ENCODE measurements at places on chromosomes 5 and 9.

DNA sequence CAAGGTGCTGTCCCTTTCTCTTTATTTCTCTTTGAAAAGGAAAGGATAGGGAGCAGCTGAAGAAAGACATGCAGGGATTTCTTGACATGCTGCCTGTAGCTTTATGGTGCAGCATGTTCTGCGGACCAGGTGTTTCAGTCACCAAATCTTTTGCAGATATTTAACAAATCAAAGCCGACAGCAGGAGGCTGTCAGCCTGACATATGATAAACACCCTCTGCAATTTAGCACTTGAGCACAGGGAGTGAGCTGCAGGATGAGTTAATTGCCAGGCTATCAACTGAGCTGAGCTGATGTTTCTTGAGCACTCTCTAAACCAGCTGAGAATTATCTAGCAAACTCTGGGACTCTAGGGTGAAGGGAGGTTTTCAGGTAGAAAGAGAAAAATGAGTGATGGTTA, 212.8 kb upstream of the ATP10B start:
- DNase-seq, result no peak

GRCh38 chr9:35556776-35557175, 48.3 kb upstream of the TESK1 start:
- DNase-seq, result no peak

DNA sequence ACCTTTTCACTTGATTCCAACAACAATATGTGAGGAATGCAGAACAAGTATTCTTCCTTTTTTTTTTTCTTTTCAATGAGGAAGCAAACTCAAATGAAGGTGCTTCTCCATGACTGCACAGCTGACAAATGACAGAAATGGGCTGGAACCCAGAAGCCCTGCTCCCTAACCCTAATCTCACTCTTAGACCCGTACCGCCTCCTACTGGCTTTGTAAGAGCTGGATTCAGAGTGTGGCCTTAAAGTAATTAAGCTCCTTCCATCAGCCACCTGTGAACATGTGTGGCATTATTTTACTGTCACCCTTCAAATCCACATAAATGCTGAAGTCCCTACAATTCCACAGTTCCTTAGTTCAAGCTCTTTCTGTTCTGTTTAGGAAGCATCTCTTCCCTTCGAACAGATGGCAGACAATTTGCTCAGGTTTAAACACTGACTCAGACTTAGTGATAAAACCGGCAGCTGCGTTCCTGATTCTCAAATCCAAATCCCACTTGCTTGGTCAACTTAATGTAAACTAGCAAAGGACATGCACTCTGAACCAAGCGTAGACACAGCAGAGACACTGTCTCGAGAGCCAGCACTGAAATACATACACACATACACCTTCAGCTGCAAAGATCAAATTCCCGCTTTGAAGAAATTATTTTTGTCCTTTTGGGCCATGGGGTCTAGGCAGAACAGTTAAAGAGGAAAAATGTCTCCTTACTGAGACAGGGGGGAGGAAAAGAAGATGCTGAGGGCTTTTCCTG, 316.7 kb upstream of the TLE4 start:
- no peak for DNase-seq

DNA sequence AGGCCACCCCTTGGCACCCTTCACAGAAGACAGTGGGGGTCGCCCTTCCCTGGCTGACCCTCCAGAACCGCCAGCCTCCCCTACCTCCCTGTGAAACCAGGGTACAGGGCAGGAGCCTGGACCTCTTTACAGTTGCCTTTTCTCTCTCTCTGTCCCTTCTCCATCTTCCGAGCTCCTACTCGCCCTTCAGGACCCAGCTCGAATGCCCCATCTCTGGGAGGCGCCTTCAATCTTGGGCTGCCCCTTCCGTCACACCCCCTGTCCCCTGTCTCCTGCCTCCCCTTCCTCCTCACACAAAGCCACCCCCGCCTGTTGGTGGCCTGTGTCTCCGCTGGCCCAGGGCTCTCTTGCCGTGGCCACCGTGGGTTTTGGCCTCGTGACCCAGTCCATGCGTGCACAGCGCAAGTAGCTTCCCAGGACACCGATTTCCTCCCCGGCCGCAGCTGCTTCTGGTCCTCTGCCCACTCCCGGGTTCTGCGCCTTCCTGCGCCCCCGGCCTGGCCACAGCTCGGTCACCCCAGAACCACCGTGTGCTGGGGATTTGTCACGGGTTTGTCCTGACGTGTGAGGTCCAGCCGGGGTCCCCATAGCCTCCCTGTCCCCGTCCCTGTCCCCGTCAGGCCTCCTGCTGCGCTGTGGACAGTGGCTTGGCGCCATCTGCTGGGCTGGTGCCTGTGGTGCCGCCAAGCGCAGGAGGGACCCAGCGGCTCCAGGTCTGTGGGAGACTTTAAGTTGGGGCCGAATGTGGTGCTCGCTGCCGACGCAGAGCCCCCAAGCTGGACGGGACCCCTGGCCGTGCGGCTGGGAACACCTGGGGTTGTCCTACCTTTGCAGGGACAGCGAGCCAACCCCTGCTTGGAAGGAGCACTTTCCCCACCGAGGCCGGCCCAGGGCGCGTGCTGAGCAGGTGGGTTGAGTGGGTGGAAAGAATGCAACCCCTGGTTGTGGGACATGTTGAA, 4.0 kb upstream of the TMEM250 start:
- DNase-seq, result peak; percentile 87

DNA sequence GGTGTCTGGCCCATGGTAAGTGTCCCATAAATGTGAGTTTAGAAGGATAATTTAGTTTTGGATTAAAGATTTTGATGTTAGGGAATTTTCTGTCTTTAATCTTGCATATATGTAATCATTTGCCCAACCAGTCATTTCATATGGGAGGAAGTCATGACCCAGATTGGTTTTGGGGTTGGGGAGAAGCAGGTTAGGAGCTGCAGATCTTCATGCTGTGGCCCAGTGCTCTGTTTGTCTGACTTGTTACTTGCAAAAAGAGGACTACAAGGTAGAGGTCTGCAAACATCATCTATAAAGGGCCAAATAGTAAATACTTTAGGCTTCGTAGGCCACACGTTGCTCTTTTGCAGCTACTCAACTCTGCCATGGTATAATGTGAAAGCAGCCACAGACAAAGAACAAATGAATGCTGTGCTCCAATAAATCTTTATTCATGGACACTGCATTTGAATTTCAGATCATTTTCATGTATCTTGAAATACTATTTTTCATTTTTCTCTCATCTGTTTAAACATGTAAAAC, 16.8 kb downstream of the OSTF1 start:
- no peak for DNase-seq

GRCh38 chr9:107739601-107740082, 250.1 kb upstream of the KLF4 start:
- no peak for DNase-seq

DNA sequence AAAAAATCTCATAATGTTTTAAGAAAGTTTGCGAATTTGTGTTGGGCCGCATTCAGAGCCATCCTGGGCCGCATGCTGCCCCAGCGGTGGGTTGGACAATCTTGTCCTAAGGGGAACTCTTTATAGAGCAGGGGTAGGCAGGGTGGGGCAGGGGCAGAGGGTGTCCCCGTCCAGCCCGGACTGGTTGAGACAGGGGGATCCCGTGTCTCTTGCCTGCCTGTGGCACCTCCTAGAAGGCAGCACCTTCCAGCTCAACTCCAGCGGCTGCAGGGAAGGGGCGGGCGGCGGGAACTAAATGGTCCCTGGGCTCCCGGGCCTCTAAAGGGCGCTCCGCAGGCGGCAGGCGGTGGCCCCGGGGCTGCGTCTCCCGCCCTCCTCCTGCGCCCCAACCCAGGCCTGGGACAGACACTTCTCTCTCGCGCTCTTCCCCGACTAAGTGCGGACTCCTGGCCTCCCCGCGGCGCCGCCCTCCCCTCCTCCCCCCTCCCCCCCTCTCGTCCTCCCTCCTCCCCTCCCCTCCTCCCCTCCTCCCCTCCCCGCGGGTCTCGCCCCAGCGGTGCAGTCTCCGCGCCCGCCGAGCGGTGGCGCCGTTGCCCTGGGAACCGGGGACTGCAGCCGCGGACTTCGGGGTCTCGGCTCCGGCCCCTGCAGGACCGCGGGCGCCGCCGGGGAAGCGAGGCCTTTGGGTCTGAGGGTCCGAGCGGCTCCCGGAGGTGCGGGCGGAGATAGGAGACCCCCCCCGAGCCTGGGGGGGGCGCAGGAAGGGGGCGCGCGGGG, 132.6 kb downstream of the MRPL36 start:
- DNase-seq, result peak; percentile 87

- DNase-seq, result no peak
Measured at GRCh38 chr9:131516100-131516499, 13.4 kb downstream of the POMT1 start.

DNA sequence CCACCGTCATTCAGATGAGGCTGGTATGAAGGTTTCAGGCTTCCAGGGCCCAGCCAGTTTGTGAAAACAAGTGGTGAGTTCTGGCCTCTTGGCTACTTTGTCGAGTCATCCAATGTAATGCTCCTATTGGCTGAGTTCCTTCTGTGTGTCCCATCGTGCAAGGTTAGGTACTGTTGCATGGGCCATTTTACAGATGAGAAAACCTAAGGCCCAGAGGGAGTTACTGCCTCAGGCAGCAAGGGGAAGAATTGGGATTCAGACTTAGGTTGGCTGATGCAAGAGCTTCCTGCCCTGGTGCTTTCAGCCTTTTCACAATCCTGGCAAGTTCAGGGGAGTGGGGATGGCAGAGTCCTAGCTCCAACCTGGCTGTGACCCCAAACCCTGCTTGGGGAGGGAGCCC, 17.4 kb upstream of the PITX1 start:
- no peak for DNase-seq

DNA sequence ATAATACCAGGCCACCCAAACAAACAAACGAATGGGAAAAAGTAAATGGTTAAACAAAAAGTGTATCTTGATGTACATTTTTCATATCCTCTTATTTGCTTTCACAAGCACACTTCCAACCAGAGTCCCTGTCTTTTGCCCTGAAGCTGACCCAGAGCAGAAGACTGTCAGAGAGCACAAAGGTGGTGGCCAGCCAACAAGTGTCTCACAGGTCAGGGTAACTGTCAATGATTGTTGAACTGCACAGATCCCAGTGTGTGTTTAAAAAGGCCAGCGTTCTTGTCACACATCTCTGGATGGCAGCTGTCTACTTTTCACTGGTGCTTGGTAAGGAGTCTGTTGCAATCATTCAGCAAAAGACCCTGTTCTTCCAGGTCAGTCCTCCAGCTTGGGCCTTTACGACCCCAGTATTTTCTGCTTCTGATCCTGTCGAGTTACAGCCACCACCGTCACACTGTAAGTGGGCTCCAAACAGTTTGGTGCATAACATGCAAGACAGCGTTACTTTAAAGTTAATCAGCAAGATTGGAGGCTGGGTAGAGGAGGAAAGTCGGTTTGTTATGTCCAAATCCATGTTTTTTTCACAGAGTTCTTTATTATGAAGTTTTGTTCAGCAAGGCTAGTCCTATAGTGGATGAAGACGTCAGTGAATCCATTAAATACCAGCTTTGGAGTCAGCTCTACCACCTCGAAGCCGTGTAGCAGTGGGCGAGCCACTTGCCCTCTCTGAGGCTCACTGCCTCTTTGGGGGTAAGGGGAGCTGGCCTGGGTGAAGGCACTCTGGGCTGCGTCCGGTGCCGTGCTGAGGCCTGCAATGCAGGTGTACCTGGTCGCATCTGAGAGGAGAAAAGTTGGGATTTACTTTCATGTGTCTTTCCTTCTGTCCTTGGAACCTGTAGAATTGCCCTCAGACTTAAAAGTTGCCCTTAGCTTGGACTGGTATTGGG, 265.7 kb downstream of the AOPEP start:
- no peak for DNase-seq

GRCh38 chr5:169805527-169805934, 168.5 kb downstream of the DOCK2 start:
- DNase-seq, result peak; percentile 69

GRCh38 chr9:35227284-35227683, 65.5 kb downstream of the UNC13B start:
- no peak for DNase-seq

DNA sequence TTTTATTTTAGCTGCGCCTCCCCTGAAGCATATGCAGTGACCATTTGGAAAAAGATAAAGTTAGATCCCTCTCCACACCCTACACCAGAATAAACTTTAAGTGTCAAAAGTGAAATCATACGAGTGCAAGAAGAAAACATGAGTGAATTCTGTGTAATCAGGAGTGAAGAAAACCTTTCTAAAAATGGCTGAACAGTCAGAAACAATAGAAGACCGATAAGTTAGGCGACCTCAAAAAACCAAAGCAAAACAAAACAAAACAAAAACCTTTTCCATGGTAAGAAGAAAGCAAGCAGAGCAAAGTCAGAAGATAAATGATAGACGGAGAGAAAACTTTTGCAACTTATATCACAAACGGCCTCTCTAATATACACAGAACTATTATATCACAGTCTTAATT, 16.6 kb upstream of the TSC1 start:
- DNase-seq, result no peak

DNA sequence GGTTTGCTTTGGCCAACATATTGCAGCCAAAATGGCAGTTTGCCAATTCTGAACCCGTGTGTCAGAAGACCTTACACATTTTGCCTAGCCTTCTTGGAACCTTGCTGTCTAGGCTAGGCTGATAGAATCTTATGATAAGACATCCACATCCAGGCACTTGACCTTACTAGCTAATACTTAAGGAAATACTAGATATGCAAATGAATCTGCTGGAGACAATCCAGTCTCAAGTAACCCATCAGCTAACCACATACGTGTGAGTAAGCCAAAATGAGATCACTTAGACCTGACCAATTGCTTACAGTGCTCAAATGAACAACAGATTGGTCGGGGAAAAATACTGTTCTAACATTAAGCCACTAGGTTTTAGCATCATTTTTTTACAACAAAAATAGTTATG, 1504.6 kb upstream of the CDH9 start:
- no peak for DNase-seq

- peak; percentile 37 for DNase-seq
Measured at GRCh38 chr9:114034661-114035062, 43.4 kb downstream of the AMBP start.

GRCh38 chr9:76891279-76891678, 14.6 kb downstream of the PRUNE2 start:
- peak; percentile 17 for DNase-seq

DNA sequence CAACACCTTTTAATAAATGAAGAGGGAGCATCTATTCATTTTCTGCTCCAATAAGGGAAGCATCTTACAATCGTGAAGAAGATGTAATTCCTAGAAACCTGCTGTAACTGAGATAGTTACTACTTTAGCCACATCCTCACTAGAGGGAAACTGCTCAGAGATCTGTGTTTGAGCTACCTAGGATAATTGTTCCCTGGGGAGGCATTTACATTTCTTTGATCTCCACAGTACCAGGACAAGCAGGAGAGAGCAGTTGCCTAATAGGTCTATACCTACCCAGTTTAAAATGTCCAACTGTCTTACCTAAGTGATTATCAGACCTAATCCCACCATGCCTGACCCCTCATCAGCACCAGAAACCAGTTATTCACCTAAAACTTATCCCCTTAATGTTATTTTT, 196.9 kb downstream of the TUSC1 start:
- no peak for DNase-seq

All from islet precursor cell (in vitro differentiated cells).